ENCODE measurements at places on chromosomes 7 and 10. TPM values are rescaled to one million over a fixed set of nuclear protein-coding genes. Genes with fewer than 3 reads are reported as not detected.

DNA sequence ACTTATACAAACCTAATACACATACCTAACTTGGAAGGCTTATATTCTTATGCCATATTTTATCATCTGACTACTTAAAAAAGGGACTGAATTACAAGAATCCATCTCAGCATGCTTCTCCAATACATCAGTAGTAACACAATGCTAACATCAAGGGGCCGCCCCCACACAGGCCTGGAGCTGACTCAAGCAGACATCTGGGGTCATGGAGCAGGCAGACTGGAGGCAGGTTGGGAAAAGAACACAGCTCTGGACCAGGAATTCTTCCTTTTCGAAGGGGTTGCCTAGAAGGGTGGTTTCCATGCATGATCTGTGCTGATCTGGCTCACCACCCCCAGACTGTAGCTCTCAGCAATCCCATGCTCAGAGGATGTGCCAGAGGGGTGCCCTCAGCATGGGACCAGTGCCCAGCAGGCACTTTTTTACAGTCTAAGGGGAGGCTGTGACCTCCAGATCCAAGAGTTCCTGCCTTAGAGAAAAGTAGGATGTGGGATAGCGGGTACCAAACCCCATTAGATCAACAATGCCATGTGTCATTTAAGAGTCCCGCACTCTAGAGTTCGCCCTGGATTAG lies 26.1 kb upstream of the DUSP5 start:
- no peak for DNase-seq

DNA sequence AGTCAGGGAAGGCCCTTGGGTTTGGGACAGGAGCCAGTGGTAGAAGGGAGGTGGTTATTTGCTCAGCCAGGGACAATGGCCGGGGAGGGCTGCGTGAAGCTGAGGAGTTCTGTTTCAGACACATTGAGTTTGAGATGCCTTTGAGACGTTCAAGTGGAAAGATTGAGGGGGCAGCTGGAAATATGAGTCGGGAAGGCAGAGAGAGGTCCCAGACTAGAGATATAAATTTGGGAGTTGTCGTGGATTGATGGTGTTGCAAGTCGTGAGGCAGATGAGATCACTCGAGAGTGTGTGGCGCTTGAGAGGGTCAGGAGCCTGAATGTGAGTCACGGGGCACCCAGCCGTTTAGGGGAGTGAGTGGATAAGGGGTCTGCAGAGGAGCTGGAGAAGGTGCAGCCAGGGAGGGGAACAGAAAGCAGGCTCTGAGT lies 73.3 kb downstream of the ZMIZ1 start:
- no peak for DNase-seq

GRCh38 chr10:102405108-102405571 lies 9.6 kb downstream of the NFKB2 start:
- no peak for DNase-seq

- no peak for DNase-seq
These were observed 282.2 kb upstream of the KLF14 start for GRCh38 chr7:131016230-131016629.

DNA sequence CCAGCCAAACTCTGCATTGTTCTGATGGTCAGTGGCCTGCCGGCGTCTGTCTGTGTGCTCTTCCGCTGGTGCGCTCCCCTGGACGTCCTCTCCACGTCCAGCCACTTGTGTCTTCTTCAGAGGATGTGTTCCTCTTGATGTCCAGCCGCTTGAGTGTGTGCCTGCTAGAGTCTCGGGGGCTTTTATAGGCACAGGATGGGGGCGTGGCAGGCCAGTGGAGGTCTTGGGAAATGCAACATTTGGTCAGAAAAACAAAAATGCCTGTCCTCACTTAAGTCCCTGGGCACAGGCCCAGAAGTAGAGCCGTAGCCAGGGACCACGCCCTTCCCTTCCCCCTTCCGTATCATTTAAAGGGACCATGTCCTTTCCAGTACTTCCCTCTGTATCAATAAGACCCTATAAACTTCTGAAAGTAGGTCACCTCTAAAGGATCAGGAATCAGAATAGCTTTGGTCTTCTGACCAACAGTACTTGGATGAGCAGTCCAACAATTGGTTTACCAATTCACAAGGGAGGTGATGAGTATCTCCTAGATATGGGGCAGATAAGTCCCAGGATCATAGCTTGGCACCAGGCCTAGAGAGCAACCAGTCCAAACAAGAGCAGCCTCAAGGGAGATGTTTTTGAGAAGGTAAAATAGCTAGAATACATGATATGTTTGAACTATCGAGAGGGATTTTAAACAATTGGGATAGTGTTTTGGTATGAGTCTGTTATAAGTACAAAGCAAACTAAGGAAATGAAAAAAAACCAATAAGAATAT lies 32.2 kb upstream of the PNLIPRP3 start:
- no peak for DNase-seq

DNA sequence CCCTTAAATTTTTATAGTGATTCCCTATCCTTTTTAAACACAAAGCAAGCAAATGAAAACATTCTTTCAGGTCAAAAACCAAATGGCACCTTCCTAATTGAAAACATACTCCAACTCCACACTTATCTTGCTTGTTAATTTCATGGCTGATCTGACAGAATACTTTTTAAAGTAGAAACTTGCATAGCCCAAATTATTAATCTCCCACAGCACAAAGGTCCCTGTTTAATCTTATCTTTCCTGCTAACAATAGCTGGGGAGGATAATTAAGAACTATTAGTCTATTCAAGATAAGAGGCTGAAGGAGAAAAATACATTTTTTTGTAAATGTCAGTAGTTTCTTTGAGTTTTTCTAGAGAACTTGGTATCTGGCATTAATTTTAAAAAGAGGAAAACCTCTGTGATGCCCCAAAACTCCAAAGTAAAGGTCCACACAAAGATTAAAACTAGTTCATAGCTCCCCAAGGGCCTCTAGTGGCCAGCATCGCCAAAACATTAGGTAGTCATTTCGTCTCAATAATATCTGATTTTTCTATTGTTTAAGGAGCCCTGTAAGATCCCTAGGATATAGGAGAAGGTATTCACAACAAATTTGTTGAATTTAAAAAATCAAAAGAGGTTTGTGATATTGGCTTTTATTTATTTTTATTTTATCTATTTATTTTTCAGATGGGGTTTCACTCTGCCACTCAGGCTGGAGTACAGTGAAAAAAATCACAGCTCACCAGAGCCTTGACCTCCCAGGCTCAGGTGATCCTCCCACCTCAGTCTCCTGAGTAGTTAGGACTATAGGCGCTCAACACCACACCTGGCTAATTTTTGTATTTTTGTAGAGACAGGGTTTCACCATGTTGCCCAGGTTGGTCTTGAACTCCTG lies 14.7 kb downstream of the CDNF start:
- no peak for DNase-seq

- DNase-seq: no peak
These were observed 117.8 kb downstream of the ABLIM1 start for GRCh38 chr10:114540236-114540635.

DNA sequence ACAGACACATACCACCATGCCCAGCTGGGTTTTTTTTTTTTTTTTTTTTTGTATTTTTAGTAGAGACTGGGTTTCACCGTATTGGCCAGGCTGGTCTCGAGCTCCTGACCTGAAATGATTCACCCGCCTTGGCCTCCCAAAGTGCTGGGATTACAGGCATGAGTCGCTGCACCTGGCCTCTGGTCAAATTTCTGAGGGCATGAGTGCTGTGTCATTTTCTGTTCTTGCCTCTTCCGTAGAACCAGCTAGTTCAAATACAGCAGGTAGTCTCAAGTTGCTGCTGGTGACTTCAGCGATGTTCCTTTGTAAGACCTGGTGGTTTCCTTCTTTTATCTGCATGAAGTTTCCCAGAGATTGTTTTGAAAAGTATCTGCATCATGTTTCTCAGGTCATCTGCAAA lies 134.8 kb upstream of the SHH start:
- DNase-seq: no peak

Gene PVRIG
- 9.1 TPM for polyA plus RNA-seq

- DNase-seq: no peak
These were observed 16.4 kb downstream of the KCNH2 start for GRCh38 chr7:150961510-150962289.

DNA sequence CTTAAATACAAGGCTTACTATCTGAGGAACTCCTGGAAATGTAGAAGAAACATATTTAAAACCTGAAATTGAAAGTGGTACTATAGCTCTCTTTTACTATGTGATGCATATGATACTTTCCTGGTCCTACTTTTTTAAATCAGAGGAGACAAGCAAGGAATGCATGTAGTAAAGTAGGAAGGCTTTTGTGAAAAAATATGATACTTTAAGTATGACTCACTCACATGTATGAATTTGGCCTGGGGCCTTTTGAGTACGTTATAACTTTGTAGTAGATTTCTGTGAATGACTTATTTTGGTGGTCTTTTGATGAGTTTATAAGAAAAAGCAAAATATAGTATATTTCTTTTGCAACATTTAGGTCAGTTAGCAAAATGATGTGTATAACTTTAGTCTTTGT lies 53.8 kb downstream of the TAX1BP1 start:
- no peak for DNase-seq

Gene KAZALD1
- polyA plus RNA-seq: 28.0 TPM

GRCh38 chr10:17428351-17429097 lies 25.9 kb downstream of the ST8SIA6 start:
- DNase-seq: no peak

Gene RAB19
- polyA plus RNA-seq: not detected

GRCh38 chr7:27560706-27561235 lies 101.9 kb downstream of the HIBADH start:
- DNase-seq: no peak

DNA sequence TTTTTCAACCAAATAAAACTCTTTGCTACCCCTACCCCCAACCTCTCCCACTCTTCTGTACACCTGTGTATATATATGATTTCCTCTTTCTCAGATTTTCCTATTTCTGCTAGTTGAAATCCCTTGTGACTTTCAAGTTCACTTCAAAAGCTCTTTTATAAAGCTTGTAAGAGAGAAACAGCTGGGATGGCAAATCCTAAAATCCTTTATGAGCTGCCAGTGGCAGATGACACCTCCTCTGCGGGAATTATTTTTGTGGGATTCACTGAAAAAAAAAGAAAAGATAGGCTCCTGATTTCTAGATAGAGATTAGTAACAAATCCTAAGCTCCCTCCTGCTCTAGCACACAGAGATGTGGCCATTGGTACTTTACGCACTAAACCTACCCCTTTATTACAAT lies 92.9 kb downstream of the AHR start:
- DNase-seq: no peak

GRCh38 chr10:11003679-11004078 lies 14.0 kb upstream of the CELF2 start:
- no peak for DNase-seq

DNA sequence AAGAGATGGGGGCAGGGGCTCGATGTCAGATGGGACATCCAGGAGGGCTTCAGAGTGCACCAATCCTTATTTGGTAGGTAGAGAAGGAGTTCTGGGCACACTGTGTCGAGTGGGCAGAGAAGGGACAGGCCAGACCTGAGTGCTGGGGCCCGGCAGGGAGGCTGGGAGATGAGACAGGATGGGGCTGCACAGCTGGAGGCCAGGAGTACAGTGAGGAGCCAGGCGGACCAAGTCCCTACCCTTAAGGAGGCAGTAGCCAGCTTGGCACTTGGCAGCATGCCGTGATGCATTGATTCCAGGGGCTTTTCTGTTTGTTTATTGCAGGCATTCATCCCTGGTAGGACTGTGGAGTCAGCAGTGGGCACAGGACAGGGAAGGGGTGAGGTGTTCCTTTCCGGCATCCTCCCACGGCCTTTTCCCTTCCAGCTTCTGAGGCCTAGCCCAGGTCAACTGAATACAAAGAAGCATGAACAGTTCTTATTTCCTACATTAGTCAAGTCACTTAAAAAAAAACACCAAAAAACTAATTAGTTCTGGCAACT lies 168.8 kb upstream of the CDCA7L start:
- no peak for DNase-seq

Gene PDZD7
- 1.6 TPM for polyA plus RNA-seq

DNA sequence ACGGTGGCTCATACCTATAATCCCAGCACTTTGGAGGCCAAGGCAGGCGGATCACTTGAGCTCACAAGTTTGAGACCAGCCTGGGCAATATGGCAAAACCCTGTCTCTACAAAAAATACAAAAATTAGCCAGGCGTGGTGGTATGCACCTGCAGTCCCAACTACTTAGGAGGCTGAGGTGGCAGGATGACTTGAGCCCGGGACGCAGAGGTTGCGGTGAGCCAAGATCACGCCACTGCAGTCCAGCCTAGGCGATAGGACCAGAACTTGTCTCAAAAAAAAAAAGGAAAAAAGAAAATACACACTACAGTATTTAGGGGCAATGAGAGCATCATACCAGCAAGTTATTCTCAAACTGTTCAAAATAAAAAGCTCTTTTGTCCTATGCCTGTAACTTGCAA lies 59.5 kb downstream of the ABI1 start:
- no peak for DNase-seq

- DNase-seq: no peak
These were observed 165.1 kb downstream of the GLRX3 start for GRCh38 chr10:130301021-130301892.

- no peak for DNase-seq
These were observed 100.5 kb downstream of the TACC2 start for GRCh38 chr10:122089311-122090017.

Gene PIK3CG
- 2.1 TPM for polyA plus RNA-seq

Gene SCART1
- polyA plus RNA-seq: 1.5 TPM

GRCh38 chr7:47672977-47673381 lies 91.1 kb upstream of the TNS3 start:
- DNase-seq: no peak

- DNase-seq: no peak
These were observed 5.4 kb upstream of the NRF1 start for GRCh38 chr7:129605960-129606614.

DNA sequence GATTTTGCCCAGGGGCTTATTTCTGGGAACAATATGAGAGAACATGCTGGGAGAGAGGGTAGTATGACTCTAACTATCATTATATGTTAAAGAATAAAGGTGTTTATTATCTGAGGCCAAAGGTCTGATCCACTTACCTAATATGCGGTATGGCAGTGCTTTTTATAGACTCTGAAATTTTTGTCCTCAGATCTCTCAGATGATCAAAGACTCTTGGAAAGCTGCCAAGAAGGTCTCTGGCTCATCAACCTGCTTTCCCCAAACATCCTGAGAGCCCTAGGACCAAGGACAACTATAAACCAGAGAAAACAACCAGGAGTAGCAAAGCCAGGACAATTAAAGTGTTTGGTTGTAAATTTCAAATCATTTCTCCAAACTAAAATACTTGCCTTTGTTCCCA lies 255.7 kb upstream of the LRRN3 start:
- DNase-seq: no peak

Gene ICA1
- 4.6 TPM for polyA plus RNA-seq

DNA sequence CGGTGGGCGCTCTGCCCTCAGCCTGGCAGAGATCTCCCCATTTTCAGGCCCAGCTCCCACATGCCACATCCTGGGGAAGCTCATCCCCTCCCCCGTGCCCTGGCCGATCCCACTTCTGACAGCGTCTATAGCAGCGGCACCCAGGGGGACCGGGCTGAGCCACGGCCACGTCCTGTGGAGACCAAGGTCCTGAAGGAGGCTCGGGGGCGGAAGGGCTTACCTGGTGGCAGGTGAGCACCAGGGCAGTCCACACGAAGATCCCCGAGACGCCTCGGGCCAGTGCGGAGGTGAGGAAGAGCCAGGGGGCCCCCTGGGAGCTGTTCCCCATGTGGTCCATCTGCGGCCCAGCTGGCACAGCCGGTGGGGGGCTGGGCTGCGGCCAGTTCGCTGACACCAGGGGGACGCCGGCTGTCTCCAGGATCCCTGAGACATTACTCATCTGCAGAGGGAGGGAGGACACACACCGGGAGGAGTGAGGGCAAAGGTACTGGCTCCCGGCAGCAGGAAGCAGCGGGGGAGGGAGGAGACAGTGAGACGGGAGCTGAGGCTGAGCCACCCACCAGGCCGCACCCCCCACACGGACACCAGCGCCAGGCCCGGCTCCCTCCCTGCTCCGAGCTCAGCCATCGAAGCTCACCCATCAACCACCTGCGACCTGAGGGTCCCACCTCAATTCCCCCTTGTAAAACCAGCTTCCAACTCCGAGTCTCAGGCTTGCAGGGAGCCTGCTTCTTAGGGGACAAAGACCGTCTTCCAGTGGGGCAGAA lies 776 bp downstream of the TMEM184A start:
- no peak for DNase-seq
